ENCODE measurements at places on chromosomes 7 and 10.

DNA sequence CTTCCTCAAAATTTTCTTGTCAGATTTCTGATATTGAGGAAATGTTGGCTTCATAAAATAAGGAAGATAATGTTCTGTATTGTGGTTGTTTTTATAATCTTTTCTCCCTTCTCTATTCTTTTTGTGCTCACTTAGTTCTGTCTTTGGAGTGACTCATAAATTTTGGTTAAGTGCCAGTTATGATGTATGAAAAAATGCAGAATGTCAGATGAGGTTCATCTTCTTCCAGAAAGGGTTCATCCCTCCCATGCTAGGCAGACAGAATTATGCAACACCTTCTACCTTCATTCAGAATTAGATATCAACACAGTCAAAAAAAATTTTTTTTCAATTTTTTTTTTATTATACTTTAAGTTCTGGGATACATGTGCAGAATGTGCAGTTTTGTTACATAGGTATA is 36.6 kb upstream of the CYP2C19 start:
- DNase-seq: no peak

DNA sequence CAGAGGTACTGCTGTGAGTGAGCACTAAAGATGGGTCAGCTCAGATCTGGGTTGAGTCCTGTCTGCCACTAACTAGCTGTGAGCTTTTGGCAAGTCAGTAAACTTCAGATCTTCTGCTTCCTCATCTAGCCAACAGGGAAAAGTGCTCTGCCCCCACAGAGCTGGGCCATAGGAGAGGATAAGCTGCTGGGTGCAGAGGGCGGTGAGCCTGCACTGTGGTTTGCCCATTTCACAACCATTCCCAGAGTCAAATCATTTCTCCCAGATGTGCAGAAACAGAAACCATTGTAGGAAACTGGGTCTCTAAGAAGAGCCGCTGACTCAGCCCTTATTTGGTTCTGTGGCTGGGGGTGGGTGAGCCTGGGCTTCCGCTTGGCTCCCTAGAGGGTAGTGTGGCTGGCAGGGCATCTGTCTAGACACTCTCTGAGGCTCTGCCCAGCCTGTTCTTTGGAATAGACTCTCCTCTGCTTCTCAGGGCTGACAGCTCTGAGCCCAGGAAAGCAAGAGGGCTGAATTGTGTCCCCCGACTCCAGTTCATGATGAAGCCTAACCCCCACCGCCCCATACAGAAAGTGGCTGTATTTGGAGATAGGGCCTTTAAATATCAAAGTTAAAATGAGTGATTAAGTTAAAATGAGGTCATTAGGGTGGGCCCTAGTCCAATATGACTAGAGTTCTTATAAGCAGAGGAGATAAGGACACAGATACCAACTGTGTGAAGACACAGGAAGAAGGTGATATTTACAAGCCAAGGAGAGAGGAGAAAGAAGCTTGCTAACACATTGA is 29.5 kb upstream of the ARHGAP22 start:
- DNase-seq: no peak

DNA sequence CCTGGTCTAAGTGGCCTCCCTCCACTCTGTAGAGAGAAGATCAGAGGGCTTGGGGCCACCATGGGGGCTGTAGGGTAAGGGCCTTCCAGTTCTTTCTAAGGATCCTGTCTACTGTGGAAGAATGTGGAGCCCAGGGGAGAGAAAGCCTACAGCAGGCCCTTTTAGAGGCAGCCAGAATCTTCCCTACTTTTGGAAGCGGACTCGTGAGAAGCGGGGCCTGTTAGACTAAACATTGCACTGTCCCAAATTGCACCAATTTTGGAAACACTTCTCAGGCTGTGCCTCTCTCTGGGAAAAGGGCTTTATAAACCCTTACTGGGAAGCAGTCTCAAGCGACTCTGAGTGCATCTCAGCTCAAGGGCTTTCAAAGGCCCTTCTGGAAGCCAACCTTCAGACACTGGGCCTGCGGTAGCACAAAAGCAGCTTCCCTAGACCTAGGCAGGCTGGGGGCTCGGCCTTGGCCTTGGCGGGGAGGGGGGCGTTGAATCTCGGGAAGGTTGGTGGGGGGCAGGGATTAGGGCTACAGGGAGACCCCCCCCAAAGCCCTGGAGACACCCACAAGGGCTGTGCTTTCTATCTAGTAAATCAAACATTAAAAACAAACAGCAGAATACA is 298.1 kb downstream of the GFRA1 start:
- no peak for DNase-seq

GRCh38 chr10:47039562-47039913 is 128.3 kb downstream of the PTPN20 start:
- DNase-seq: no peak

- DNase-seq: no peak
Measured at GRCh38 chr7:157281221-157281998, 55.4 kb upstream of the DNAJB6 start.

GRCh38 chr10:132187430-132188138 is 836 bp downstream of the DPYSL4 start:
- DNase-seq: no peak

DNA sequence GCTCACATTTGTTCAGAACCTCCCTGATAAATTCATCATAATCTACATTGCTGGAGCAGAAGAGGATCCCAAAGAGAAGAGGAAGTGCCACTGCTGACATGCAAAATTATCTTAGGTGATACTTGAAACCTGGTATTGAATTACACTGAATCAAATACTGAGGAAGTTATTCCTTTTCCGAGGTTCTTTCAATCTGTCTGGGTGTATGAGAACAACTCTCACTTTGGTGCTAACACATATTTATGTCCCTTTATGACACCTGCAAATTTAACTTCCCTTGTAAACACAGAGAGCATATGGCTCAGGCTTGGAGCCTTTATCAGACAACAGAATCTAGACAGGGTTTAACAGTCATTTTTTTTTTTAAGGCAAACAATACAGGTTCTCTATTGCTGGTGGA is 131.4 kb downstream of the SRPK2 start:
- DNase-seq: peak; percentile 12

DNA sequence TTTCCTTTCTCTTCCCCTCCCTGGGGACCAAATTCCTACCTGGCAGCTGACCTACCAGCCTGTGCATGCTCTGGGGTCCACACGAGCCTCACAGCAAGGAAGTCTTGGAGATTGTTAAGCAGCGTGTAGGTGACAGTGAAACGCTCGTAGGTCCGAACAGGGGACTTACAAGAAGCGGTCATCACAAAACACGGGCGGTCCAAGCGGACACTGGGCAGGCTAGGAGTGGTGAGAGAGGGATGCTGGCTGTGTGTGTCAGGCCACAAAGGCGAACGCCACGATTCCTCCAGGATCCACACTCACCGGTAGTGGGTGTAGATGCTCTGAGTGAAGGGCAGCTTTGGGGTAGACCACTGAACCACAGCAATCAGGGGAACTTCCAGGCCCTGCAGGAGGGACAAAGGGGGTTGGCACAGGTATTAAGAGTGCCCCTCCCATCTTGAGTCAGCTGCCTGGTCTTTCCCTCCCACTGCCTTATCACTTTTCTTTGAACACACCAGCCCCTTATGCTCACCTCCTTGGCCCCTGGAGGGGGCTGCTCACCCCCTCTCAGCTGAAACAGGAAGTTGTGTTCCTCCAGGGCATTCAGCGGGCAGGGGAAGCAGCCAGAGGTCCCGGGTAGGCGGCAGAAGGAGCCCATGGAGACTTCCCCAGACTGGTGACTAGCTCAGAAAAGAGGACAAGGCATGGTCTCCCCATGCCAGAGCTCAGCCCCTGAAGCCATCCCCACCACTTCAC is 2.0 kb downstream of the TRAPPC14 start:
- no peak for DNase-seq

DNA sequence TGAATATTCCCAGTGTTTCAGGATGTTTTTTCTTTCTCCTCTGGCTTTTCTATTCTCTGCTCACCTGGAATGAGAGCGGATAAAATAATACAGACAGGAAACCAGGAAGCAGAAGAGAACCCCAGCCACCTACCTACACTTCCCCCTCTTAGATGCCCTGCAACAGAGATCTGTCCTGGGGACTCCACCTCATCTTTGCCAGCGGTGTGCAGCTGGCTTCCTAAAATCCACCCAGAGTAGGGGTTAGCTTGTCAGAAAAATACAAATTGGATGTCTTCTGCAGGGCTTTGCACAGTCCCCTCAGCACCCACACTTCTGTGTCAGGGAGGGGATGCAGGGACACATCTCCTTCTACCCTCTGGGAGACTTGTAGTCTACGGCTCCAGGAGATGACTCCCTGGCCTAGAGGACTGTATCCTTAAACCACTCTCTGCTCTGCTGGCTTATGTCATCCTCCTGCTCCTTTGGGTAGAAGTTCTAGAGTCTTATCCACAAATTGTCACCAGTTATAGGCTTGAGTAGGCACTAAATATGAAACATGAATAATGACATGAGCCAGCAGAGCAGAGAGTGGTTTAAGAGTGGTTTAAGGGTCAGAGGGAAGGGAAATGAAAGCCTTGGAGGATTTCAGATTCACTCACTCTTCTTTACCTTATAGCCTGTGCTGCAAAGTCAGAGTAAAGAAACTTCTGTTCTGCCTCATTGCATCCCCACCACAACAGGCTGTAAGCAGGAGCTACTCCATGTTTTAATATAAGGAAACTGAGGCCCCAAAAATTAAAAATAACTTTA is 749.4 kb downstream of the AUTS2 start:
- no peak for DNase-seq

DNA sequence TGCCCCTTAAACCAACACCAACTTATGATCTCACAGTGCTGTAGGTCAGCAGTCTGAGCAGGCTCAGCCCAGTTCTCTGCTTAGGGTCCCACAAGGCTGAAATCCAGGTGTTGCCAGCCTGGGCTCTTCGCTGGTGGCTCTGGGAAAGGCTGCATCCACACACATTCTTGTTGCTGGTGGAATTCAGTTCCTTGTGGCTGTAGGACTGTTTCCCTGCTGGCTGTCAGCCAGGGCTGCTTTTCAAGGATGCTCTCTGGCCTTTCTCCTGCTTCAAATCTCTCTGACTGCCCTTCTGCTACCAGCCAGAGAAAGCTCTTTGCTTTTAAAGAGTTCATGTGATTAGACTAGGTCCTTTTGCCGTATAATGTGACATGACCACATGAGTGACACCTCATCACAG is 15.3 kb downstream of the POLL start:
- no peak for DNase-seq

GRCh38 chr7:44637788-44638594 is 31.6 kb downstream of the OGDH start:
- no peak for DNase-seq

DNA sequence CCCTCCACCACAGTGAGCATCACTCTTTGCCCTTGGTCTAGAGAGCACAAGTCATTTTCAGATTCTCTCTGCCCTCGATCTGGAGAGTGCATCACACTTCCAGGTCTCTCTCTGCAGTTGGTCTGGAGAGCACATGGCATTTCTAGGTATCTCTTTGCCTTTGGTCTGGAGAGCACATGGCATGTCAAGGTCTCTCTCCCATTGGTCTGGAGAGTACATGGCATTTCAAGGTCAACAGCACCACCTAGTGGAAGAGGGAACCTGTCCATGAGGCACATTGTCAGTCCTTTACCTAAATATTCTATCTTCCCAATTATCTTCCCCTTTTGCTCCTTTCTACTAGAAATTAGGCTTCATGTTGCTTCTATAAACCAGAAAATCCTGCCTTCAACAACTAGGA is 1139.4 kb downstream of the XPNPEP1 start:
- no peak for DNase-seq

- no peak for DNase-seq
Measured at GRCh38 chr7:22481726-22482125, 18.3 kb downstream of the STEAP1B start.

- DNase-seq: no peak
Measured at GRCh38 chr7:71173955-71174354, 42.0 kb downstream of the GALNT17 start.

- no peak for DNase-seq
Measured at GRCh38 chr7:120998996-120999565, 10.6 kb downstream of the CPED1 start.

- DNase-seq: no peak
Measured at GRCh38 chr7:5758286-5758685, 23.2 kb downstream of the RNF216 start.

- no peak for DNase-seq
Measured at GRCh38 chr7:7820409-7820808, 102.0 kb upstream of the RPA3 start.

GRCh38 chr7:20798081-20798693 is 11.5 kb upstream of the SP8 start:
- DNase-seq: peak; percentile 18

GRCh38 chr7:107830420-107830819 is 27.4 kb upstream of the SLC26A3 start:
- DNase-seq: no peak

- no peak for DNase-seq
Measured at GRCh38 chr7:13099154-13099795, 411.8 kb downstream of the ARL4A start.

DNA sequence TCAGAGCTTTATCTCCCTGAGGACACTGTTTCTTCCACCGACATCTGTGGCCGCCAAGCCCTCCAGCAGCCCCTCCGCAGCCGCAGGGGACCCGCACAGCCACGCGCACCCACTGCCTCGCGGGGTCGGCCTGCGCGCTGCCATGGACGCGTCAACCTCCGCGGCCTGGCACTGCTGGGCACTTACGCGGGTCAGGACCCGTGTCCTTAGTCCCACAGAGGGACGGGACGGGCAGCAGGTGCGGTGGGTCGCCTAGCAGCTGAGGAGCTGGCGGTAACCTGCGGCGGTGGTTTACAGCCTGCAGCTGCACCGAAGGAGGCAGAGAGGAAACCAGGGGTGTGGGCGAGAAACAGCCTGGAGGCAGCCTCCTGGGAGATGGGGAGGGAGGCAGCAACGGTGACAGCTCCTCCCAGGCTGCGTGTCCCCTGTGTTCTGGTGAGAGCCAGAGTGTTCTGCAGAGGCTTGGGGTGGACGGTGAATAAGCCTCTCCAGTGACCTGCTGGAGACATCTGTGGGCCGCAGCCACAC is 61.3 kb downstream of the SEC61G start:
- DNase-seq: no peak
